Upper lobe of left lung (tissue), 6 donors: ENCODE measurements at places on chromosomes 7 and 10. TPM values are rescaled to one million over a fixed set of nuclear protein-coding genes. Genes with fewer than 3 reads are reported as not detected.

The SLC13A1 gene
- not detected for total RNA-seq

The EPHB4 gene
- 51.4 TPM for total RNA-seq

The TDRD1 gene
- 0.13 TPM for total RNA-seq

The BAMBI gene
- 7.1 TPM for total RNA-seq

The PTPRN2 gene
- 3.3 TPM for total RNA-seq

The TRPV6 gene
- 0.57 TPM for total RNA-seq

The AGBL3 gene
- 1.0 TPM for total RNA-seq

The KNDC1 gene
- 9.6 TPM for total RNA-seq

The SLC29A4 gene
- 0.55 TPM for total RNA-seq

The CDC14C gene
- not detected for total RNA-seq

The GJD4 gene
- total RNA-seq, result not detected

The ZNF425 gene
- total RNA-seq, result 1.5 TPM

DNA sequence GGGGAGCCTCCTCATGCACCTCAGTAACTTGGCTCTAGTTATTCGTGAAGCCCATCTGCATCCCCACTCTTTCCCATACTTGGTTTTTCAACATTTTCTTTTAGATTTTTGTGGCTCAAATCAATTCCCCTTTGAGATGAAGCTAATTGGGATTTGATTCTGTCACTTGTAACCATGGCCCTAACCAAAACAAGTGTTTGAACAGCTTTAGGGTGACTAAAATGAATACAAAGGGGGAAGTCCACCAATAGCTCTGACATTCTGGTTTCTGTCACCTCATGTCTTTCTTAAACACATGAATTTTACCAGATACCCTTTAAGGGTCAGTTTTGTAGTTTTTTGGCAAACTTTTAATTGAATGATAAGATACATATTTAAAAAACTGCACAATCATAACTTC, 87.0 kb downstream of the PCGF5 start:
- no peak for DNase-seq
- no peaks in the 10 kb centered on the region for H3K36me3 ChIP-seq
- no peak overlapping the region for H3K4me3 ChIP-seq
- no peaks in the 10 kb centered on the region for H3K27me3 ChIP-seq

DNA sequence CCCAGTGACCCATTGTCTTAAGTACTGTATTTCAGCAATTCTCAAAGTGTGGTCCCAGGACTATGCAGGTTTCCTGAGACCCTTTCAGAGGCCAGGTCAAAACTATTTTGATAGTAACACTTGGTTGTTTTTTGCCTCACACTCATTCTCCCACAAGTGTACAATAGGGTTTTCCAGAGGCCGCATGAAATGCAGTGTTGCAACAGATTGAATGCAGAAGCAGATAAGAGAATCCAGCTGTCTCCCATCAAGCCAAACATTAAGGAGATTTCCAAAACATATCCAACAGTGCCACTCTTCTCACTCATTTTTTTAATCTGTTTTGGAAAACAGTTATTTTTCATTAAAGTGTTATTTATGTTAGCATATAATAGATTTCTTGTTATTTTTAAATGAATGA, 20.0 kb downstream of the VKORC1L1 start:
- H3K36me3 ChIP-seq, result peaks cover 3% of the 10 kb centered on the region
- no peak overlapping the region for H3K4me3 ChIP-seq
- no peak overlapping the region for H3K27ac ChIP-seq
- no peaks in the 10 kb centered on the region for H3K27me3 ChIP-seq

GRCh38 chr10:89798092-89798491, 96.7 kb downstream of the KIF20B start:
- H3K36me3 ChIP-seq, result no peaks in the 10 kb centered on the region
- no peaks in the 10 kb centered on the region for H3K4me1 ChIP-seq
- DNase-seq, result no peak

GRCh38 chr10:14570800-14571199, 203.9 kb downstream of the FAM107B start:
- peaks cover 14% of the 10 kb centered on the region for H3K4me1 ChIP-seq
- H3K4me3 ChIP-seq, result peak overlapping the region; percentile 16
- peak overlapping the region; percentile 79 for H3K27ac ChIP-seq
- no peaks in the 10 kb centered on the region for H3K36me3 ChIP-seq
- no peak for DNase-seq

GRCh38 chr10:86317949-86318725, 48.5 kb downstream of the GRID1 start:
- no peak overlapping the region for H3K4me3 ChIP-seq
- no peaks in the 10 kb centered on the region for H3K36me3 ChIP-seq
- H3K27me3 ChIP-seq, result no peaks in the 10 kb centered on the region
- H3K27ac ChIP-seq, result no peak overlapping the region
- no peaks in the 10 kb centered on the region for H3K4me1 ChIP-seq

GRCh38 chr10:89565180-89565579, 29.8 kb upstream of the SLC16A12 start:
- H3K4me3 ChIP-seq, result no peak overlapping the region
- no peak overlapping the region for H3K27ac ChIP-seq
- no peaks in the 10 kb centered on the region for H3K27me3 ChIP-seq
- peaks cover 3% of the 10 kb centered on the region for H3K4me1 ChIP-seq

- no peaks in the 10 kb centered on the region for H3K4me1 ChIP-seq
- no peaks in the 10 kb centered on the region for H3K36me3 ChIP-seq
- no peaks in the 10 kb centered on the region for H3K27me3 ChIP-seq
- H3K4me3 ChIP-seq, result no peak overlapping the region
- H3K27ac ChIP-seq, result no peak overlapping the region
Measured at GRCh38 chr10:24979685-24980084, 27.3 kb upstream of the PRTFDC1 start.

- H3K27me3 ChIP-seq, result no peaks in the 10 kb centered on the region
- H3K36me3 ChIP-seq, result no peaks in the 10 kb centered on the region
- no peak overlapping the region for H3K27ac ChIP-seq
- H3K4me1 ChIP-seq, result peaks cover 5% of the 10 kb centered on the region
Measured at GRCh38 chr10:110746254-110746826, 102.2 kb downstream of the RBM20 start.

DNA sequence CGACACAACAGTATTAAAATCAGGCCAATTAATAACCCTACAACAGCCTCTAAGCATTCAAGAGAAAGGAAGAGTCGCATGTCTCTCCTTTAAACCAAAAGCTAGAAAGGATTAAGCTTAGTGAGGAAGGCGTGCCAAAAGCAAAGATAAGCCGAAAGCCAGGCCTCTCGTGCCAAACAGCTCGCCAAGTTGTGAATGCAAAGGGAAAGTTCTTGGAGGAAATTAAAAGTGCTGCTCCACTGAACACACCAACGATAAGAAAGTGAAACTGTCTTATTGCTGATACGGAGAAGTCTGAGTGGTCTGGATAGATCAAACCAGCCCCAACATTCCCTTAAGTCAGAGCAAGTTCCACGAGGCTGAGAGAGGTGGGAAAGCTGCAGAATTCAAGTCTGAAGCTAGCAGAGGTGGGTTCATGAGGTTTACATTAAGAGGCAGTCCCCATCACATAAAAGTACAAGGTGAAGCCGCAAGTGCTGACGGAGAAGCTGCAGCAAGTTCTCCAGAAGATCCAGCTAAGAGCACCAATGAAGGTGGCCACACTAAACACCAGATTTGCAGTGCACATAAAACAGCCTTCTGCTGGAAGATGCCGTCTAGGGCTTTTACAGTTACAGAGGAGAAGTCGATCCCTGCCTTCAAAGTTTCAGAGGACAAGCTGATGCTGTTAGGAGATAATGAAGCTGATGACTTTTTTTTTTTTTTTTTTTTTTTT, 194.8 kb downstream of the MAD1L1 start:
- H3K27me3 ChIP-seq, result no peaks in the 10 kb centered on the region
- H3K4me3 ChIP-seq, result peak overlapping the region; percentile 7
- no peak overlapping the region for H3K27ac ChIP-seq
- DNase-seq, result no peak

DNA sequence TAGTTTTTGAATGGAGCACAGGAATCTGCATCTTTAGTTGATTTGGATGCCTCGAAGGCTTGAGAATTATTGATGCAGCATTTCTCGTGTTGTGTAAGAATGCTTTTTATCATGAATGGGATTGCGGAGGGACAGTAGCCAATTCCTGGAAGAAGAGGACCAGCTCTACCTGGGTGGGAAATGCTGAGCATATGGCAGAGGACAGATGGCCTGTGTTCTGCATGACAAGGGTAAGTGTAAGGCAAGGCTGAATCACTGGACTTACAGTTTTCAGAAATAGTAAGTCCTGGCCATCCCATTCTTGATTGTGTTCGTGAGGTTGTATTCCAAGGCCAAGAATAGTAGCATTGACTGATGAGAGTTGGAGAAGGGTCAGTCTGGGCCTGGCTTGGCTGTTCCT, 15.9 kb downstream of the RP9 start:
- no peaks in the 10 kb centered on the region for H3K4me1 ChIP-seq
- DNase-seq, result no peak

DNA sequence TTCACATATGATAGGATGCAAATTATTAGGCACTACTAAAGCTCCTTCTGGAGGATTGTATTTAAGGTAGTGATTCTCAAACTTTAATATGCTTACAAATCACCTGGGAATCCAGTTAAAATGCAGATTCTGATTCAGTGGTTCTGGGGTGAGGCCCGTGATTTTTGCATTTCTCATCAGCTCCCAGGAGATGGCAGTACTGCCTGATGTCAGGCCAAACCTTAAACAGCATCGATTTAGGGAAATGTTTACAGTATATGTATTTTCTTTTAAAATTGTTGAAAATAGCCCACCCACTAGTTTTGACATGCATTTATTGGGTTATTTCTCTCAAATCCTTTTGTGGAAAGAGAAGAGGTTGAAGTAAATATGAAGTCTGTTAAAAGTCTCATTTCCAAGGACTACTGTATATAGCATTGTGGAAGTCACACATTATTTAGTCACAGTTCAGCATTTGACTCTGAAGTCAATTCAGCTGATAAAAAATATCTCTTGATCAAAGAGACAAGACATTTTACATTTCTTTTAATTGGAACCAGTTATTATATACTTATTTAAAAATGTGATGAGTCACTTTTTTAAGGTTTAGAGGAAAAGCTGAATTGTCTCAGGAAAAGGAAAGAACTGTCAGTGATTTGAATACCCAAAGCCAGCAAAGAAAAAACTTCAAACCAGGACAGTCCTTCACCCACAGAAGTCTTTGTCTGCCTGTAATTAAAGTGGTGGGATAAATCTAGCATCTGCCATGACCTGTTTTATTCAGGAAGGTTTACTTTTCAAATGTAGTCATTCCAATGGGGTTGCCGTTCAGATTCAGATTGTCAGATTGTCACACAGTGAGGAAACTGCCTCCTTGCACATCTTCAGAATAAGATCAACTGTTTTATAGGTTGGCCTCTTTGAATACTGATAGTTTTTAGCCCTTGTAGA, 21.1 kb upstream of the HBP1 start:
- H3K27ac ChIP-seq, result no peak overlapping the region
- no peaks in the 10 kb centered on the region for H3K36me3 ChIP-seq
- peak; percentile 26 for DNase-seq
- H3K4me1 ChIP-seq, result peaks cover 4% of the 10 kb centered on the region
- no peaks in the 10 kb centered on the region for H3K27me3 ChIP-seq
- H3K4me3 ChIP-seq, result no peak overlapping the region

GRCh38 chr10:115417585-115418265, 324.6 kb downstream of the ATRNL1 start:
- H3K4me1 ChIP-seq, result no peaks in the 10 kb centered on the region
- H3K27me3 ChIP-seq, result no peaks in the 10 kb centered on the region
- H3K27ac ChIP-seq, result no peak overlapping the region
- no peaks in the 10 kb centered on the region for H3K36me3 ChIP-seq

DNA sequence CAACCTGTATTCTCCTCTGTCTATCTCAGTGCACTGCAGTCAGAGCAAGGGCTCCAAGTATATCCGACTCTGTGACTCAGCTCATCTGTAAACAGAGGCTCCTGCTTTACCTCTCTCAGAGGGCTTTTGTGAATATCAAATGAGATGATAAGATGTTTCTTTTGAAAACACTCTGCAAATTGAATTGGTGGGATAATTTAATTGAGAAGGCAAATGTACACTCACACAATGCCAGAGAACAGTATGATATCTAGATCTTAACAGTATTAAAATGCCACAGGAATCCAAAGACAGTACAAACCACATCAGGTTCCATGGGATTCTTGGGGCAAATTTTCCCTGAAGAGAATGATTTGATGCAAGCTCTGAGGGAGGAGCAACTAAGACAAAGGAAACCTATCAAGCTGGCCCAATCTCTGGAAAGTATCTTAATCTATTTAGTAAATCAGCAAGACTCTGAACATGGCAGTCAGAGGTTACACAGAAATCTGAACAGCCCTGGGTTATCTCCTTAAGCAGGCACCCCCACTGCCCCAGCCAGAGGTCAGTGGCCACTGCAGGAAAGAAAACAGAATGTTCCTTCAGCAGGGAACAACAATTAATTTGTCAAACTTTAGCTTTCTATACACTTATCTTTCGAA, 45.9 kb downstream of the DOCK4 start:
- peaks cover 37% of the 10 kb centered on the region for H3K4me1 ChIP-seq
- H3K27me3 ChIP-seq, result no peaks in the 10 kb centered on the region
- no peak overlapping the region for H3K4me3 ChIP-seq
- no peak for DNase-seq
- peak overlapping the region; percentile 34 for H3K27ac ChIP-seq

DNA sequence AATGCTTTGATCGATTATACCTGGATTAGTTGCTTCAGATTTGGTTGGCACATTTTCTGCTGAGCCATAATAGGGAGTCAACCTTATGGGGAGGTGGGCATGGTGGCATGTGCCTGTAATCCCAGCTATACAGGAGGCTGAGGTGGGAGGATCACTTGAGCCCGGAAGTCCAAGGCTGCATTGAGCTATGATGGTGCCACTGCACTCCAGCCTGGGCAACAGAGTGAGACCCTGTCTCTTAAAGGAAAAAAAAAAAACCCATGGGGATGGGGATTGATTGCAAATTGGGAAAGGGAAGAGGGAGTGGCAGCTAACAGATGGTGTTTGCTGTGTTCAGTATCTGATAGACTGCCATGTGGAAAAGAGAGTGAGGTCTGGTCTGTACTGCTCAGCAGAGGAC, 11.1 kb downstream of the STK17A start:
- peaks cover 17% of the 10 kb centered on the region for H3K36me3 ChIP-seq
- no peak for DNase-seq
- H3K27me3 ChIP-seq, result no peaks in the 10 kb centered on the region

GRCh38 chr7:38855386-38855785, 53.6 kb downstream of the VPS41 start:
- no peak overlapping the region for H3K4me3 ChIP-seq
- no peaks in the 10 kb centered on the region for H3K27me3 ChIP-seq
- DNase-seq, result no peak
- peaks cover 3% of the 10 kb centered on the region for H3K4me1 ChIP-seq

DNA sequence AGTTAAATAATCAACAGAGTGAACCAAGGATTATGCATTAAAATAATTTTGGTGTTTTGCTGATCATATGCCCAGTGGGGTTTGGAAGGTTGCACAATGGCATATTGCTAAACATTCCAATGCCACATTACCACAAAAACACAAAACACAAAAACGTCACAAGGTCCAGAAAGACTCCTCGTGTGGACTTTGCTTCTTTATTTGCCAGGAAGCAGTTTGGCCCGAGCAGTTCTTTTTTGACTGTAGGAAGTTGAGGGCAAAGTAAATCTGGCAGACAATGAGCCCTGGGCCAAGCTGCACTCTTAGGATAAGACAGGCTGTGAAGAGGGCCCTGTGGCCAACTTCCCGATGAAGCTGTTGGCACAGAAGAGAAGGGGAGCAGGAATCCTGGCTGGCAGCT, 39.2 kb upstream of the SLC35B4 start:
- H3K4me3 ChIP-seq, result no peak overlapping the region
- DNase-seq, result no peak

- H3K4me3 ChIP-seq, result no peak overlapping the region
- H3K27ac ChIP-seq, result no peak overlapping the region
- no peaks in the 10 kb centered on the region for H3K36me3 ChIP-seq
- no peaks in the 10 kb centered on the region for H3K4me1 ChIP-seq
- no peak for DNase-seq
- no peaks in the 10 kb centered on the region for H3K27me3 ChIP-seq
Measured at GRCh38 chr7:112995059-112995824, 91.4 kb downstream of the GPR85 start.

GRCh38 chr7:50953303-50953702, 170.6 kb upstream of the GRB10 start:
- H3K36me3 ChIP-seq, result no peaks in the 10 kb centered on the region
- no peaks in the 10 kb centered on the region for H3K27me3 ChIP-seq
- no peak overlapping the region for H3K4me3 ChIP-seq
- DNase-seq, result no peak
- no peak overlapping the region for H3K27ac ChIP-seq
